Stimulated activated CD8-positive, alpha-beta memory T cell treated with anti-CD3 and anti-CD28 coated beads, Interleukin-7, amount 100 ng/mL, for 4 hours (primary cell): ENCODE measurements at places on chromosomes 4 and X.
A peak's percentile ranks its signal among the peaks of the same experiment; 100 is the strongest.

- DNase-seq, result no peak
Measured at GRCh38 chr4:37968747-37969146, 8.5 kb downstream of the PTTG2 start.

DNA sequence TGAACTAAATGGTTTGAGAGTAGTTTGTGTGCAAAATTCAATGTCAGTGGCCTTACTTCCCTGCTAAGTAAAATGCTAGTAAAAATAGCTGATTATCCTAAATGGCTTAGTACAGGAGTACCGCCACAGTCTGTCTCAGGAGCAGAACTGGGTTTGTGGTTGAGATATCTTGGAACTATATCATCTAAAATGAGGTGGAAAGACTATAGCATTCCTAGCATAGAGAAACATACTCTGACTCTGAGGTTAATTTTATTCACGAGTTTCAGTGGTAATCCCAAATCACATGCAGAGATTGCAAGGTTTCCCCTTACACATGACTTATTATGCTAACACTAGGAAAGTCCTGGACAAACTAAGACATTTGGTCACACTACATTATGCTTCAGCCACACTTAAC is 70.4 kb downstream of the OR13H1 start:
- DNase-seq, result no peak

DNA sequence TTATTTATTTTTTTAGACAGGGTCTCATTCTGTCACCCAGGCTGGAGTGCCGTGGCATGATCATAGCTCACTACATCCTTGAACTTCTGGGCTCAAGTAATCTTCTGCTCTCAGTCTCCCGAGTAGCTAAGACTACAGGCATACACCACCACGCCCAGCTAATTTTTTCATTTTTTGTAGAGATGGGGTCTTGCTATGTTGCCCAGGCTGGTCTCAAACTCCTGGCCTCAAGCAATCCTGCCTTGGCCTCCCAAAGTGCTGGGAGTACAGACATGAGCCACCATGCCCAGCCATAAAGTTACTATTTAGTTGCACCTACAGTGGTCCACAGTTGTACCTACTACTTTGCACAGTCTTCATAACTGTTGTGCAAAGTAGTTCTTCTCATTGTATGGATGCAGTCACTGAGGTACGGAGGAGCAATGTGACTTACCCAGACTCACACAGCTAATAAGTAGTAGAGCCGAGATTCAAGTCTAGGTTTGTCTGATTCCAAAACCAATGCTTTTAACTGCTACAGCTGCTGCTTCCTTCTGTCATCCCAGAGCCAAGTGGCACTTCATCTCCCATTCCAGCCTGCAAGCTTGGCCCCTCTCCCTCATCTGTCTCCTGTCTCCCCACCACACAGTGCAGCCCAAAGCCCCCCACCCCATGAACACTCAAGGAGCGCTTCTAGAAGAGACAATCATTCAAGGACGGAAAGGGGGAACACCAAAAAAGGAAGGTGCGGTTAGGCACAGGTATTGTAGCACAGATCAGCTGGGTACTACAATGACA is 24.0 kb upstream of the IQSEC2 start:
- no peak for DNase-seq

DNA sequence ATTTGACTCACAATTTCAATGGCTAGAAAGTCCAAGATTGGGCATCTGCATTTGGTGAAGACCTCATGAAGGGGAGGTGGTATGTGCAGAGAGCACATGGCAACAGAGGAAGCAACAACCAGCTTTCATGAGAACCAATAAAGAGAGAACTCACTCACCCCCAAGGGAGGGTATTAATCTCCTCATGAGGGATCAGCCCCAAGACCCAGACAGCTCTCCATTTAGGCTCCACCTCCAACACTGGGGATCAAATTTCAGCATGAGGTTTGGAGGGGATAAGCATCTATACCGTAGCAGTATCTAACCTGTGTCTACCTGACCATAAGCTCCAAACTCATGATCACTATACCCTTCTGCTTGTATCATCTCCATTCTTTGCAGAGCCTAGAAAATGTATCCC is 9.3 kb upstream of the TBC1D19 start:
- DNase-seq, result no peak

- no peak for DNase-seq
Measured at GRCh38 chr4:176383273-176384077, 63.7 kb downstream of the SPCS3 start.

DNA sequence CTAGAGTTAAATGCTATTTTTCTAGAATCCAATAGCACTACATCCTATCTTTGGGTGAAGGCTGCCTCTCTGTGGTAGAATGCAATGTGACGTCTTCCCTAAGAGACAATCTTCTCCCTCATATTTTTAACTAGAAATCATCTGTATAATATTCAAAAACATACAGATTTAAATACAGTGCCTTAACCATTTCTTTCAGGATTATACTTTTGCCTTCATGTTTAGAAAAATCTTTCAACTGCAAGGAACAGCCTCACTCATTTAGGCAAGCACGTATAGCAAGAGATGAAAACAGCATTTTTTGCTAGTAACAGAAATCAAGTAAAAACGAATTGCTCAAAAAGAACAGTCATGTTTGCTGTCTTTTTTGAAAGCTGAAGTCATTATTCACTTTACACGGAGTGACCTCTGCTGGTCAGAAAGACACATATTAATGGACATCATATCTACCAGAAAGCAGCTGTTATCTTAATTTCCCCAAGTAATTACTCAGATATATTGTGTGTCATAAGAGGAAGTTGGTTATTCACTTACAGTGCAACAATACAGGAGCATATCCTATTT is 422.3 kb downstream of the STPG2 start:
- DNase-seq, result no peak

GRCh38 chr4:48692044-48692443 is 88.0 kb downstream of the FRYL start:
- DNase-seq, result no peak

DNA sequence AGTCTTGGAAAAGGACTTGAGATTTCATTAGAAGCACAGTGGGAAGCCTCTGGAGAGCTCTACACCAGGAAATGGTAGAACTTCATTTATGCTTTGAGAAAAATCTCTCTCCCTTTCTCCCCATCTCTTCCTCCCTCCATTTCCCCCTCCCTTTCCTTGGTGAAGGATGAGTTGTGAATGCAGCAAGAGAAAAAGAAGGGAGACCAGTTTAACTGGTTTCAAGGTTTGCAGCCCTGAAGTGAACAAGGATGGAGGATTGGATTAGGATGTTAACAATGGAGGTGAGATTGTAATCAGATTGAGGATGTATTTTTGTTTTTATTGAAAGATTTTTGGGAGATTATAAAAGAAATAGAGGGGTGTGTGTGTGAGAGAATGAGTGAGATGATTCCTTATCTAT is 99.5 kb downstream of the ANK2 start:
- no peak for DNase-seq

GRCh38 chrX:107787827-107788226 is 10.3 kb downstream of the NCBP2L start:
- no peak for DNase-seq

- DNase-seq, result no peak
Measured at GRCh38 chr4:74499986-74500781, 55.2 kb downstream of the AREG start.

DNA sequence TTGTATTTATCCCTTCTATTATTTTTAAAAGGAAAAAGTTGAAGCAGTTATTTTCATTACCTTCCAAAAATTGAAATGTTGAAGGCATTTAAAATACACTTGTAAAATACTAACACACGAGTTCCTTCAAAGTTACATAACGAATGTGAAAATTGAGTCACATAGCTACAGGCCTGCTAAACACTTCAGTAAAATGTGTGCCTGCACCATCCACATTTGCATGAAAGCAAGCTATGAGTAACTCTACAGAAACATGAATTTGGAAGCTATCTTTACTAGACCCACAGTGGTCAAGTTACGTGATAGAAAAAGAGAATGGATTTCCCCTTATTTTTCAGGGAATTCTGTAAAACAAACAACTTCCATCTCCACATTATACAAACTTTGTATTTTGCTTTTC is 1148.8 kb upstream of the PCDH7 start:
- no peak for DNase-seq

- no peak for DNase-seq
Measured at GRCh38 chr4:3863841-3864741, 97.9 kb downstream of the ADRA2C start.

GRCh38 chr4:176778491-176778890 is 14.2 kb downstream of the VEGFC start:
- no peak for DNase-seq

- DNase-seq, result no peak
Measured at GRCh38 chr4:30865691-30866090, 145.5 kb downstream of the PCDH7 start.

- DNase-seq, result no peak
Measured at GRCh38 chr4:40648131-40648530, 18.5 kb upstream of the RBM47 start.

DNA sequence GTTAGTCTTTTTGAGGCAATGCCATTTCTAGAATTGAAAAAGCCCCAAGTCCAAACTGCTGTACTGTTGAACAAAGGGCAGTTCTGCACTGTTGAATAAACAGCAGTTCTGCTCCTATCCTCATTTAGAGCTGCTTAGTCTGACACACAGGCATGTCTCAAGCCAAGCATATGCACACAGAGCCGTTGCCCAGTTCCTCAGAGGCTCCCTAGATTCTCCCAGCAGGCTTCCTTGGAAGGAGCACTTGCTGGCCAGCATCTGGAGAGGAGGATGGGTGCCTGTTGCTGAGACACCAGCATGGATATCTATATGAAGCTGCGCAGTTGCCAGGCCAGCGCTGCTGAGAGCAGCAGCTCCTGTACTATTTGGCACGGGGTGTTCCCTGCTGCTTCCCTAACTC is 138.3 kb upstream of the USP38 start:
- no peak for DNase-seq

GRCh38 chr4:140056015-140056414 is 98.0 kb downstream of the MAML3 start:
- DNase-seq, result no peak

- no peak for DNase-seq
Measured at GRCh38 chr4:145203410-145203809, 23.0 kb upstream of the OTUD4 start.

GRCh38 chrX:124736553-124737270 is 390.3 kb downstream of the SH2D1A start:
- DNase-seq, result peak; percentile 19

DNA sequence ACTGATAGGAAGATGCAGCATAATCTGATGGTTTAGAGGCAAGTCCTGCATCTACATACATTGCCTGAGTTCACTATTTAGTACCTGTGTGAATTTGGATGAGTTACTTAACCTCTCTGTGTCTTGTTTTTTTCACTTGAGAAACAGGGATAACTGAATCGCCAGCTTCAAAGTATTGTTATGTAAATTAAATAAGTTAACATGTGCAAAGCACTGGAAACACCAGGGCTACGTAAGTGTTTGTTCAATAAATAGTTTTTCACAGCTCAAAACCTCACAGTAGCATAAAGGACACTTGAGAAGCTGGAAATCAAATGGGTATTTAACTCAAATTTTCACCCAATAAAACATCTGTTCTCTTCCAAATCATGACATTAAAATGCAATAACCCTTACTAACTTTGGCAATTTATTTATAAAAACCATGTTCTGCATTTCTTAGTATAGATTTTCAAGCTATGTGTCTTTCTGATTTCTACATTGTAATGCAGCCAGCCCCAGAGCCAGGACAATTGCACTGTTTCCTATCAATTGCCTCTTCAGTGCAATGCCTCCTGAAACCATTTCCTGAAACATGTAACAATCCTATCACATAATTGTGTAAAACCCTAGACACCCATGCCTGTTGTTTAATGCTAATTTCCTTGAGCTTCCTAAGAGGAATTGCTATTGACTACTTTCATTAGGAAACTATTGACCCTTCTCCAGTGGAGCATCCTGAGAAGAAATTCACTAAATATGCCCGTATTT is 177.1 kb downstream of the UNC5C start:
- no peak for DNase-seq

GRCh38 chr4:110489901-110490508 is 14.1 kb downstream of the ENPEP start:
- no peak for DNase-seq

DNA sequence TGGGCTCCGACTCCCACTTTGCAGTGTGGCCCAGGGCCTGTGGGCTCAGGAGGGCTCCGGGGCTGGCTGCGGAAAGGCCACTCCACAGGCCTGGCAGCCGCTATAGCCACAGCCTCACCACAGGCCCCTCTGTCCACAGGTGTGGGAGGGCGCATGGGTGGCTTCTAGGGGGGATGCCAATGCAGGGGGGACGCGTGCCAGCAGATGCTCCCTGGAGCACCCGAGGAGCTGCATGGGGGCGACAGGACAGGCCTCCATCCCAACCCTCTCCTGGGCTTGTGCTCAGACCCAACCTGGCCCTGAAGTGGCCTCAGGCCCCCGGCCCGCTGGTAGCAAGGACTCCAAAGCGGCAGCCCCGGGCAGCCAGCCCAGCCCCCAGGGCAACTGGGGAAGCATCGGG is 8.0 kb downstream of the BGN start:
- no peak for DNase-seq

DNA sequence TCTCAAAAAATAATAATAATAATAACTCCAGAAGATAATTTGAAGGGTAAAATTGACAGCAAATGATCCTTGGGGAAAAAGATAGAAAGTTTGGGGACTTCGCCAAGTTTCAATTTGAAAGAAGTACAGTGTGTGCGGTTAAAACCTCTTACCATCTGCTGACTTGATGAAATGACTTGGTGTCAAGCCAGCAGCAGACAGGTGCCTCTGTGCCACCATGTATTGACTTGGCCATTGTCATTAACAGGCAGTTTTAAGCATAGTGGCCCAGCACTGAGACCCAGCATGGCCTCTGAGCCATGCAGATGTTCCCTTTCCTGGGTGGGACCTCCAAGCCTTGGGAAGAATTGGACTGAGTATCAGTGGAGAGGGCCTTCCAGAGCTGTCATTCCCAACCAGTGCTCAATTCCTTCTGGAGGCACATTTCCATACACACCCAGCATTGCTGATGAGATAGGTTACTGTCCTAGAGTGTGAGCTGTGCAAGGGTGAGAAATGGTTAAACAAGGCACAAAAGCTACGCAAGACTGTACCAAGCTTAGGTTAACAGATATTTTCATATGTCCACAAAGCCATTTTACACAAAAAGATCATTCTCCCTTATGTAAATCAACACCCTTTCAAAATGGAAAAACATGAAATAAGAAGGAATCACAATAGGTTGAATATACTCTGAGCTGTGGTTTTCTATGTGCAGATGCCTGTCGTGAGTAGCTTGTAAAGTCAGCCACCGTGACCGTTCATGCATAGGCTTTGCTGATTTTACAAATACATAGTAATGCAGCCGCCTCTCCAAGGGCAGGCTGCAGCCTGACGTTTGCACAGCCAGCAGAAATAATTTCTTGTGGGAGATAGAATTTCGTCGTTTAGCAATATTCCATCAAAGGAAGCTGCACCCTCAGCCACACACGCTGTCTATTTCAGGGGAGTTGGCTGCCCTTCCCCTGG is 59.4 kb upstream of the FBXW7 start:
- no peak for DNase-seq

GRCh38 chr4:5998333-5998936 is 19.8 kb downstream of the C4orf50 start:
- peak; percentile 10 for DNase-seq
